Astrocyte of the hippocampus (primary cell): ENCODE measurements at places on chromosomes 4 and X.
A peak's percentile ranks its signal among the peaks of the same experiment; 100 is the strongest.

DNA sequence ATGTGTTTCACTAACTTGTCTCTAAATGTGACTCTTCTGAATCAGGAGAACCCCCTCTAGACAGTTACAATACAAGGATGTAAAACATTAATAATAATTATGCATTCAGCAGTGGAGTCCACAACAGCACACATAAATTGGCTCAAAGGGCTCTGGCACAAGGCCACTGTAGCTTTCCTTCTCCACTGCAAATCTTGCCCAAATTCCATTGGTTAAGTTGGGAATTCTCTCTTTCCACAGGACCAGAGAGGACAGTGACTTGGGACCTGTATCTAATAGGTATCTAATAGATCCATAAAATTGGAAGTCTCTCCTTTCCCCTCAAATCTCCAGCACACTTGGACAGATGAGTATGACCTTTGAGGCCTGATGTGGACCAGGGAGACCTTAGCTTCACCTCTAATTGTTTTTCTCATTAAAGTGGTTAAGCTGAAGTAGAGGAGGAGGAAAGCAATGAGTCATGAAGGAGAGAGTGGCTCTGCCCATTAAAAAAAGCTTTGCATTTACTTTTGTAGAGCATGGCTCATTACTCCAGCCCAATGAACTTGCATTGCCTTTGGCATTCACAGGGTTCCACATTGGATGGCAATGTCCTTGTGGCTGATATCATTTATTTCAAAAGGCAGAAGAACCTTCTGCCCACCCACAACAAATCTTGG is 72.3 kb upstream of the SH3RF1 start:
- DNase-seq, result peak; percentile 53

GRCh38 chr4:40990899-40991265 is 223.5 kb downstream of the APBB2 start:
- no peak for DNase-seq

- no peak for DNase-seq
Observed at GRCh38 chrX:24266996-24267395, 46.9 kb downstream of the SUPT20HL2 start.

- no peak for DNase-seq
Observed at GRCh38 chrX:129732857-129733256, 5.9 kb upstream of the XPNPEP2 start.

- peak; percentile 43 for DNase-seq
Observed at GRCh38 chrX:27186671-27187070, 276.5 kb downstream of the PPP4R3C start.

DNA sequence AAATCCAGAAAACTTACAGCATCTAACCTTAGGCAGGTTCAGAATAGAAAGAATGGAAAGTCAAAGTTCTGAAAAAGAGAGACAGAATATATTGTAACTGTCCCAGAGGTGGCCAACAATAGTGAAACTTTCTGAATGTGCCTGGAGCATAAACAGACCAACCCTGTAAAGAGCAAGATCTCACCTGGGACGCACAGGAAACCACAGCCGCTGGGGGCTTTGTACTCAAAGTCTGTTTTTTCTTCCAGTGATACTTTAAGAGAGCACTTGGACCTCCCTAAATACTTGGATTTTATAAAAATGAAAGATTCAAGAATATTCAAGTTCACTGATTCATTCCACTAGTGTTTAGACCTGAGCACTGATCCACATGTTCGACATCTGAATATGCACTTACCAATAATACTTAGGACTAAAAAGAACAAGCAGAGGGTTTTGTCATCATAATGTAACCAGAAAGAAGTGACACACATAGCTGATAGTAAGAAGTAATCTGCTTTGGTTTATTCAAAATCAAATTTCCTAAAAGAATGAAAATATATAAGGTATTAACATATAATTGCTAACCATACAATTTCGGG is 35.3 kb downstream of the ARAP2 start:
- no peak for DNase-seq

- peak; percentile 20 for DNase-seq
Observed at GRCh38 chr4:113316879-113317278, 267.4 kb downstream of the ANK2 start.

DNA sequence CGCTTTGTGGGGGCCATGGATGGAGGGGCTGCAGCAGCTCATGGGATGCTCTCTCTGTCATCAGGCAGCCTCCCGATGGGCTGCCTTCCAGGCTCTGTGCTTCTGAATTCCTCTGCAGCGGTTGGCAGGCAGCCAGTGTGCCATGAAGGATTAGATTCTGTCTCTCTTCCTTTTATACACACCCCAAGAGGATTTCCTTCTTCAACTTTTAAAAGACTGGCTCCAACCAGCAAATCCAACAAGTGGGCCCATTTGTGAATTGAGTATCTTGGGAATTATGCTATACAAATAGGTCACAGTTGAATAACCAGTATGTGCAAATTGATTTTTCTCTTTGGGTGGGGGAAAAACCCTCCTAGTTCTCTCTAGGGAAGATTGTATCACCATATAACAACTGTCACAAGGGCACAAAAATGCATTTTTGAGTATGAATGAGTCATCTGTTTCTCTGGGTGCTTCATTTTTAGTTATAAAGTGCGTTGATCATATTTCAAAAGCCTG is 96.8 kb upstream of the FAT1 start:
- peak; percentile 81 for DNase-seq

GRCh38 chrX:69900491-69900890 is 149.2 kb downstream of the AWAT2 start:
- DNase-seq, result no peak

- DNase-seq, result no peak
Observed at GRCh38 chr4:18022572-18023050, 1.1 kb upstream of the LCORL start.

- DNase-seq, result peak; percentile 16
Observed at GRCh38 chr4:30208731-30209435, 511.3 kb upstream of the PCDH7 start.

DNA sequence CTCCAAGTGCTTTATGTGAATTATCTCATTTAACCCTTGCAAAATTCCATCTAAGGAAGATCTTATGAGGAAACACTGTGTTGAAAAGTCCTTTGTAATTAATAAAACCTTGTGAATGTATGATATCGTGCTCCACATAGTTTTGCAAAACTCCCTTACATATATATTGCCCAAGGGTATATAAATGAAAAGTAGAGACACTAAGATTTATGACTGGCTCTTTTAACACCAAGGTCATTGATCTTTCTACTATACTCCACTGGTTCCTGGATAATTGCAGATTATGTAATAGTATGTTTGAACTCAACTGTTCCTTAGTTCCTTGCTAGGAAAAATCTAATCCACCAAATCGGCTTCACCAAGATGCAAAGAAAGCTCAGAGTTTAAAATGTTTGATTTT is 48.0 kb upstream of the TMEM33 start:
- DNase-seq, result no peak

- DNase-seq, result no peak
Observed at GRCh38 chr4:24559032-24559821, 25.1 kb downstream of the DHX15 start.

GRCh38 chr4:27428661-27429060 is 568.0 kb downstream of the STIM2 start:
- no peak for DNase-seq
